Type B pancreatic cell (in vitro differentiated cells): ENCODE measurements at places on chromosomes 1 and 21.

DNA sequence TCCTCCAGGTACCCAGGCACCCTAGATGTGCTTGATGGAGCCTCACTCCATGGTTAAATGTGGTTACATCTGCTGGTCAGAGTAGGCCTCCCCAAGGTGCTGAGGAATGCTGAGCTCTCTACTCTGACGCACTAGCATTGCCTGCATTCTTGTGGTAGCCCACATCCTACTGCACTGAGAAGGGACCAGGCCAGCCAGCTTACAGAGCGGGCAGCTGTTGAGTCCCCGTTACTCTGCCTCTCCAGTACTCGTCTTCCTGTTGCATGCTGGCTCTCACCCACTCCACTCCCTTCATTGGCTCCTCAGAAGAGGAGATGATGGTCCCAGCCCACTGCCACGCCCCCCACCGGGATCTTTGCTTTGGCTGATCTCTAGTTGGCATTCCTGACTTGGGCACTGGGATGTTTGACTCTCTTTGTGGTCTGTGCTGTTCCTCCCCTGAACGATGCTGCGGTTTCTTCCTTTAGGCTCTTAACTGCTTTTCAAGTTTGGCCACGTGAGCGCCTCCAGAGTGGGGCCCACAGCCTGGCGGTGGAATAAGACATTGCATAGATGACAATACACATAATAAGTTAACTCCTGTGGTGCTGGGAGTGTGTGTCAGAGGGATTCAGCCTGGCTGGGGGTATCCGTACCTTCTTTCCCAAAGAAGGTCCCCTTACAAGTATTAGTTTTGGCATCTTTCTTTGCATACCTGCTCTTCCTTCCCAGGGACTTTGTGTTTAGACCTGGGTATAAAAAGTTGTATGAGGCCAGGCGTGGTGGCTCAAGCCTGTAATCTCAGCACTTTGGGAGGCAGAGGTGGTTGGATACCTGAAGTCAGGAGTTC, 18.6 kb downstream of the AZIN2 start:
- peak; percentile 56 for DNase-seq

GRCh38 chr1:65756616-65757015, 36.1 kb upstream of the PDE4B start:
- DNase-seq = no peak

- DNase-seq = no peak
Observed at GRCh38 chr1:101567582-101568189, 330.9 kb downstream of the S1PR1 start.

GRCh38 chr1:218273762-218274479, 11.2 kb upstream of the RRP15 start:
- DNase-seq = no peak

DNA sequence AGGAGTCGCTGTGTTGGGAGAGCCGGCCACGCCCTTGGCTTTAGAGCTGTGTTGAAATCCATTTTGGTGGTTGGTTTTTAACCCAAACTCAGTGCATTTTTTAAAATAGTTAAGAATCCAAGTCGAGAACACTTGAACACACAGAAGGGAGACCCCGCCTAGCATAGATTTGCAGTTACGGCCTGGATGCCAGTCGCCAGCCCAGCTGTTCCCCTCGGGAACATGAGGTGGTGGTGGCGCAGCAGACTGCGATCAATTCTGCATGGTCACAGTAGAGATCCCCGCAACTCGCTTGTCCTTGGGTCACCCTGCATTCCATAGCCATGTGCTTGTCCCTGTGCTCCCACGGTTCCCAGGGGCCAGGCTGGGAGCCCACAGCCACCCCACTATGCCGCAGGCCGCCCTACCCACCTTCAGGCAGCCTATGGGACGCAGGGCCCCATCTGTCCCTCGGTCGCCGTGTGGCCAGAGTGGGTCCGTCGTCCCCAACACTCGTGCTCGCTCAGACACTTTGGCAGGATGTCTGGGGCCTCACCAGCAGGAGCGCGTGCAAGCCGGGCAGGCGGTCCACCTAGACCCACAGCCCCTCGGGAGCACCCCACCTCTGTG, 4.7 kb downstream of the C1orf35 start:
- DNase-seq = no peak

GRCh38 chr1:222975472-222976122, 160.8 kb downstream of the DISP1 start:
- DNase-seq = no peak

DNA sequence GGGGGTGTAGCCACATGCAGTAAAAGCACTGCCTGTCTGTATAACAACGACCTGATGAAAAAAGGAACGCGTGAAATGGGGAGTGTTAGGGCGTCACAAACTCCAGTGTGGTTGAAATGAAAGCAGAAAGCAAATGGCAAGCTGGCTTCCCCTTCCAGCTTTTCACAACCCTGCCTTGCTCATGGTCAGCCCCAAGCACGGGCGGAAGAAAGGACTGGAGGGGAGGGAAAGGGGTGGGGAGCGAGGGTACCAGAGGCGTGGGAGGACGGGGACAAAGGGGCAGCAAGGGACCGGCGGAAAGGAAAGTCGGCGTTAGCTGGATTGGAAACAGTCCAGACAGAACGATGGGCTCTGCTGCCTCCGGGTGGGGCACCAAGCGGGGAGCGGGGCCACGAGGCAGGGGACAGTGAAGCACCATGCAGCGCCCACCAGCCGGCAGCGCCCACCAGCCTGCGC, 9.6 kb downstream of the VPS26C start:
- no peak for DNase-seq
